Activated CD4-positive, alpha-beta T cell treated with anti-CD3 and anti-CD28 coated beads for 4 hours (primary cell): ENCODE measurements at places on chromosomes 13 and 19.

DNA sequence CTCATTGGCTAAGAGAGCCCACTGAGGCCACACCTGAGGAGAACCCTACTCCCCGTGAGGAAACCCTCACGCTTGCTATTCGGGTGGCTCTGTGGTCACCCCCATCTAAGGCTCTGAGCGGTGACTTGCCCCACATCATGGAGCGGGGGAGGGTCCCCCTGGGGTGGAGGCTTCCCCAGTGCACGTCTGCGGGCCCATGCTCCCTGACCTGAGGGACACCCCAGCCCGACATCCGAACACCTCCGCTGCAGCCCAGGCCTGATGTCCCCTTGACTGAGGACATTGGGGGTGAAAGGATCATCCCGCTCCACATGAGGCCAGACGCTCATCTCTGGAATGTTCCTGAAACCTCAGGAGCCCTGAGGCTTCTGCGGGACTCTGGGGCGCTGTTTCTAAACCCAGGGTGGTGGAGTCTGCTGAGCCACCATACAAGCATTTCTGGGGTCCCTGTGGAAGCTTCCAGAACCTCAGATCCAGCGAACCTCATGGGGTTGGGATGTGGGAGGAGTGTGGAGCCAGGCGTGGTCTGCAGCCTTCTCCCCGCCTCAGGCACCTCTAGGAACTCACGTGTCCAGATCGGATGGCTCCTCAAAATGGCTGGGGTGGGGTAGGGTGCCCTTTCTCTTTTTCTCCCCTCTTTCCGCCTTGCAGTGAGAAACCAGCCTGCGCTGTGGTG is 19.9 kb downstream of the TMED1 start:
- no peak for DNase-seq

DNA sequence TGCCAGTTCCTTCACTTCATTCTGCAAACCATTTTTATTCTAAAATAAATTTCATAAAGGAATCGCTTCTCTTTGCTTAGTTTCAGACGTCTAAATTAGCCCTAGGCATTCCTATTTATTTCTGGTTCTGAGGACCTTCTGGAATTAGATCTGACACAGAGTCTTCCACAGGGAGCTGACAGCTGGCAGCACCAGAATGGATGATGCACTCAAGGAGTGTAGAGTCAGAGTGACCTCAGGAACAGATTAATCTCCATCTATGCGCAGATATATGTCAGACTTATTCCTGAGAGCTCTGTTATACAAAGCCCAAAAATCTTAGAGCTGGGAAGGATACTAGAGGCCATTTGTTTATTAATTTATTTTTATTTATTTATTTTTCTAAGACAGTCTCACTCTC is 450.8 kb downstream of the HS6ST3 start:
- no peak for DNase-seq

DNA sequence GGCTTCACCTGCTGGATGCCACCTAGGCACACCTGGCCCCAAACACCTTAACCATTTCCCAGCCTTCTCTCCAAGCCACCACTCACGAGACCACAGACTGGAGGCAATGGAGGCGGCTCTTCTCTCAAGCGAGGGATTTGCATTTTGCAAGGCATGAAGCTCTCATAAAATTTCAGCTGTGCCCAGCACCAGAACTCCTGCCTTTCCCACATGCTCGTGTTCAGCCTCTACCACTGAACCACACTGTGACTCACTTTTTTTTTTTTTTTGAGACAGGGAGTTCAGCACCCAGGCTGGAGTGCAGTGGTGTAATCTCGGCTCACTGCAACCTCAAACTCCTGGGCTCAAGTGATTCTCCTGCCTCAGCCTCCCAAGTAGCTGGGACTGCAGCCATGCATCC is 10.6 kb downstream of the NANOS3 start:
- no peak for DNase-seq

DNA sequence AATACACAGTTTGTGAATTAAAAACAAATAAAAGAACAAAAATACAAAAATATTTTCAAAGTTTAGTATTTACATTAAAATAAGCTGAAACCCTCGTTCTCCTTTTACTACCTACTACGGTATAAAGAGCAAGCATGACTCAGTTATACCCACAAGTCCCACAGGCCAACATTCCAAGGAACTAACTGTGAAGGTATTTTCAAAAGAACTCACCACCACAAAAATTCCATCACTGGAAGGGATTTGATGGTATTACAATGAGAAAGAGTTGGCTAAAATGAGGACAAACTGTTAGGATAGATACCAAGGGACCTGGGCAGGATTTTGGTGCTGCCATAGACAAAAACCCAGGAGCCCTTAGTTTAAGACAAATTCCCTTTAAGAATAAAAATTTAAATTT is 122.7 kb downstream of the TBC1D4 start:
- DNase-seq, result no peak

DNA sequence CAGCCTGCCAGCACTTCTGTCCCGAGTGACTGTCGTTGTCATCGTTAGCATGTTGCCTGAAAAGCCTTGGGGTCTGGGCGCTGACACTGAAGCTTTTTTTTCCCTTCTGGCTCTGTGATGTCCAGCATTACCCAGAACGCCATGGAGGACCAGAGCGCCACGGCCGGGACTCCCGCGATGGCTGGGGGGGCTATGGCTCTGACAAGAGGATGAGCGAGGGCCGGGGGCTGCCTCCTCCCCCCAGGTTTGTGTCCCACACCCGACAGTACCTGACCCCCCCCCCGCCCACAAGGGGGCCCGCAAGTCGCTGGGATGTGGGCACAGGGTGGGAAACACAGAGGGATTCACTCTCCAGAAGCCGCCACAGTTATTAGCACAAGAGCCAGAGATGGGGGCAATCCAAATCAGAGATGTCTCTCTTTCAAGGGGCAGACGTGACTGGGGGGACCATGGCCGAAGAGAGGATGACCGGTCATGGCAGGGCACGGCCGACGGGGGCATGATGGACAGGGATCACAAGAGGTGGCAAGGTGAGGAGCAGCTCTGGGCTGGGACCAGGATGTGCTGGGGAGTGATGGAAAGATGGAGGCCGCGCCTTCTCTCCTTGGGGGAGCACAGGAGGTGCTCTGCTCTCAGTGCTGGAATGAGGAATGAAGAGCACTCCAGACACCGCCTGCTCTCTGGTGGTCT is 13.2 kb downstream of the MICOS13 start:
- no peak for DNase-seq

GRCh38 chr13:24214528-24214927 is 54.0 kb downstream of the SPATA13 start:
- no peak for DNase-seq

GRCh38 chr13:114045113-114045735 is 71.3 kb upstream of the C13orf46 start:
- no peak for DNase-seq

GRCh38 chr19:39111593-39112199 is 13.9 kb upstream of the PAK4 start:
- DNase-seq, result no peak

- no peak for DNase-seq
Observed at GRCh38 chr13:76711550-76712182, 174.5 kb downstream of the KCTD12 start.

DNA sequence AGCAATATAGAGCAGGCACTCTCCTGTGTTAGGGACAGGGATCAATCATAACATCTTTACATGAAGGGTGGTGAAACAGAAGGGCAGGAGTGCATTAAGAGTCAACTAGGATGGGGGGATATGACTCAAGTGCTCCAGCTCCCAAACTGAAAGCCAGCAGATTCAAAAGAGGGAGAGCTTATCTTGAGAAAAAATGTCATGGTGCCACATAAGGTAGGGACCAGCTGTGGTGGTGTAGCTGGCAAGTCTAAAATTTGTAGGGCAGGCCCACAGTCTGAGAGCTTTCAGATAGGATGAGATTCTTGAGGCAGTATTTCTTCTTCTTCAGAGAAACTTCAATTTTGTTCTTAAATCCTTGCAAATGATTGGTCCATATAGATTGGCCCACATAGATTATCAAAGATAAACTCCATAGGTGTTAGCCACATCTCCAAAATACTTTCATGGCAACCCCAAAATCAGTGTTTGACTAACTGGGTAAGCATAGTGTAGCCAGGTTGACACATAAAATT is 19.1 kb downstream of the DNAJC15 start:
- DNase-seq, result no peak

DNA sequence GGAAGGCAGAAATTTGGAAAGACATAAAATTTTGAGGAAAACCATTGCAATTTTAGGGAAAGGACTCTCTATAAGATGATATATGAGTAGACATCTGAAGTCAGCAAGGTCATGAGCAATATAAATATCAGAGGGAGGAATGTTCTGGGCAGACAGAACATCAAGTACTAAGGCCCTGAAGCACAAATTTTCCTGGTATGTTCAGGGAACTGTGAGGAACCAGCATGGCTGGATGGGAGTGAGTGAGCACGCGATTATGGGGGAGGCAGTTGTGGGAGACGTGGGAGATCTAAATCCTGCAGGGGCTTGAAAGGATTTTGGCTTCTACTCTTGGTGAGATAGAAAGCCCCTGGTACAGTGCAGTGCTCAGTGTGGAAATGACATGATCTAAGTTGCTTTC is 112.0 kb downstream of the TBC1D4 start:
- DNase-seq, result no peak

DNA sequence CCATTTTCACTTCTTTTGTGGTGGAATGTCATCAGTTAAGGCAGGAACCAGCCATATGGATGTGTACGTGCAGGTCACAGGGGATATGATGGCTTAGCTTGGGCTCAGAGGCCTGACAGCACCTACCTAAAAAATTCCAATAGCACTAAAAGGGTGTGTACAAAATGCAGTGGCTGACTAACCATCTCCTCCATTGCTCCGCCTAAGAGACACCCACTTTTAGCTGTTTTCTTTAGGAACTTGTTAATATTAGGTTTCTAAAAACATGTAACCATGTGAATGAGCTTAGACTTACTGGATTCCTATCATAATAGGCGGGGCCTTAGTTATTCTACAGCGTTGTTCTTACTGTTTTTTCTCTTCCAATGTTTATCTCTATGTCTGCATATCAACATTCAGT is 25.8 kb downstream of the GP6 start:
- DNase-seq, result no peak

GRCh38 chr13:50123862-50124535 is 108.8 kb downstream of the KCNRG start:
- peak; percentile 75 for DNase-seq

GRCh38 chr13:71854401-71854800 is 12.6 kb downstream of the DACH1 start:
- no peak for DNase-seq

DNA sequence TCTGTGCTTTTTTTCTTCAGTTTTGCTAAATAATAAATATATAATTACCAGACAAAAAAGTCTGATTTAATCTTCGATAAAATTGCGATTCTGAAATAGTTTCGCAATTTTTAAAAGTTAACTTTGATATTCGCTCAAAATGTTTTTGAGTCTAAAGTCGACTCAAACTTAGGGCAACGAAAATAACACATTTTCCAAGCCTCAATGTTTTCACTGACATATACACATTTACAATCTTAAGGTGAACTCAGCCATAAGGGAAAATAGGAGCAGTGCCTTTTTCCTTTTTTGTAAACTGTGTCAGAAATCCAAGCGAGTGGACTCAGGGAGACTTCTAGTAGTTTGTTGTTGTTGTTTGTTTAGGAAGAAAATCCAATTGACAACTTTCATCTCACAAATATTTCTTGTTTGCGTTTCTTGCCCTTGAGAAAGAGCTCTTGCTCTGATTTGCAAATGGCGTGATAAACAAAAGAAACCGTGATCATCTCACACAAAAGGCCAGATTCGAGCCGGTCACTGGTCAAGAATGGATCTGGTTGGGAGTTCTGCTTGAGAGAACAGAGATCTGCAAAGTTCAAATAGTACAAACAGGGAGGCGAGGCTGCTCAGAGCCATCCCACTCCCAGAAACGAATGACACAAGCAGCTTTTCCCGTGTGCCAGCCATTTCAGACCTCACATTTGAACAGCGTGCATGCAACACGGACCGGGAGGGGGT is 2.1 kb downstream of the SOX21 start:
- no peak for DNase-seq

DNA sequence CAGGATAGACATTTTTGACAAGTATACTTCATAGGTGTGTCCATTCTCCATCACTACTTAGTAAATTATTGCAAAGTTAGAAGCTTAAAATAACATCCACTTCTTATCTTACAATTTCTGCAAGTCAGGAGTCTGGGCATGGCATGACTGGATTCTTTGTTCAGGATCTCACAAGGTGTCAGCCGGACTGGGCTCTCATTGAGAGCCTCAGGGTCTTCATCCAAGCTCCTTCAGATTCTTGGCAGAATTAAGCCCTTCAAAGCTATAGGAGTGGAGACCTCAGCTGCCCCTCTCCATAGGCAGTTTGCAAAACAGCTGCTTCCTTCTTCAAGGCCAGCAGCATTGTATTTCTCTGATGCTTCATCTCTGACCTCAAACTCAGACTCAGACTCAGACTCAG is 9.1 kb upstream of the SIN3B start:
- DNase-seq, result no peak

DNA sequence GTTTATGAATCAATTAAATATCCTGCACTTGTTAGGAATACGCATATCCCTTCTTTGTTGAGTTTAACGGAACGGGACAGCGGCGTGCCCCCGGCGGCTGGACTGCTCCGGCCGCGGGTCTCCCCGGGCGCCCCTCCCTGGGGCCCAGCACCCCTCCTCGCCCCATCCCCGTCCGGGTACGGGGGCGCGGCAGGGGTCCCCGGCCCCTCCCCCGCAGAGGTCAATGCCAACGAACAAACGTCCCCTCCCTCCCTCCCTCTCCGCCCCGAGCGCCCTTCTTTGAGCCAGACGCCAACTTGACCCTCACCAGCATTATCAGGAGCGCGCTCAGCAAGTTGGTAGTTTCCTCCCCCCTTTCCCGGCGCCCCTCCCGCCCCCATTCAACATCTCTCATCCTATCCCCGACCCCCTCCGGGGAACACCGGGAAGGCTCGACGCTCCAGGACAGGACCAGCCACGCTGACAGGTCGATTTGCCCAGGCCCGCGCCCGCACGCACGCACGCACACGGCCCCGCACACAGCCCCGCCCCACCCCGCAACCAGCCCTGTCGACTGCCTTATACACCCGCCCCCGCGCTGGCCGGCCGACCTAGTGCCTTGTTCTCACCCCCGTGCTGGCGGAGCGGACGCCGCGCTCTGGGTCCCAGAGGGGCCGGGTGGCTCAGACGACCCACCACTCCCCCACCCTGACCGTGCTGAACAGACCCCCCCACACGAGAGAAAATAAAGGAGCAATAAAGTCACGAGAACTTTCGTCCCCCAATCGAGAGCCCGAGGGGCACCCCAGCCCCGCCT is 5.0 kb downstream of the LYL1 start:
- DNase-seq, result no peak

- no peak for DNase-seq
Observed at GRCh38 chr19:51120160-51120559, 4.5 kb upstream of the SIGLEC9 start.

GRCh38 chr13:78638216-78638615 is 20.7 kb downstream of the OBI1 start:
- no peak for DNase-seq

- DNase-seq, result no peak
Observed at GRCh38 chr13:105365831-105366230, 1169.6 kb downstream of the EFNB2 start.

DNA sequence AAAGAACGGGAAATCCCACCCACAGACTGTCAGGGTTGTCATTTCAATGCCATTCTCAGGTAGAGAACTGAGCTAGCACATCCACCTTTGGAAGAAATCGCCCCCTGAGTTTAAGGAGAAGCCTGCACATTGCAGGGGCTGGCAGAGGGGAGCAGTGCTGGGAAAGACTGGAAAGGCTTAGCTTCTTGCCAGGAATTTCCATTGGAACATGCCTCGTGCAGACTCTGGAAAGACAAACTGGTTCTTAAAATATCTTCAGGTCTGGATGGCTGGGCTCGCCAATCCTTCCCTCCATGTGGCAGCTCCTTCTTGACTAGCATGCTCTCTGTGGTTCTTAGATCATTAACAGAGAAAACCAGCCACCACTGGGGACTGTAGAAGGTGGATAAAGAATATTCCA is 414.1 kb downstream of the TSHZ3 start:
- no peak for DNase-seq
